ENCODE measurements at places on chromosomes 13 and 19.

GRCh38 chr19:55223291-55224037 is 5.1 kb downstream of the TMEM86B start:
- DNase-seq, result no peak

GRCh38 chr19:44260695-44261446 is 1.2 kb downstream of the ZNF233 start:
- no peak for DNase-seq

DNA sequence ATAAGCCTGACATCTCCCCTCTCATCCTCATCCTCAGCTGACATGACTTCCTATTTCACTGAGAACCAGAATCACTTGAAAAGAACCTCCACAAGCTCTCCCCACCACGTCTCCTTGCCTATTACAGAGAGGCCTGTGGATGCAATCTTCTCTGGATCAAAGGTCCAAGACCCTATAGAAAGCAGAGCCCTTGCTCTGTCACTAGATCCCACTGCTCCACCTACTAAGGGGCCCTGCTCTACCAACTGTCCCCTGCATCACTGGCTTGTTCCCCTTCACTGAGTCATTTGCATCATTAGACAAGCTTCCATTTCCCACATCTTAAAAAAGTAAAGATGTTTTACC is 40.8 kb downstream of the RCBTB2 start:
- DNase-seq, result no peak

- no peak for DNase-seq
These were observed 23.7 kb upstream of the SEMA6B start for GRCh38 chr19:4582980-4583842.

DNA sequence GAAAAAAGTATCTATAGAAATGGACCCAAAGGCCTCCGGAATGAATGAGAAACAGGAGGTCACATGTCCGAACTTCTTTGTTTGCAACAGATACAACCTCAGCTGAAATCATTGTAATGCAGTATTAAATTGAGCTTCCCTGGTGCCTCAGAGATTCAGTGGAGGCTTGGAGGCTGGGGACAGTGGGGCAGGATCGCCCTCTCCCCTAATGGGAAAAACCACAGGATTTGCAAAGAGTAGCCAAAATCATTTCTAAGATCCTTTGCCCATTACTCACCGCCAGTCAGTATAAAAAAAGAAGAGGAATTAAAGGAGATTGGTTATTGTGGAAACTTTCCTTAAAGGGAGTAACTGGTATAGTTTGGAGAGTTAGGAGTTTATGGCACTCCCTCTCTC is 30.4 kb upstream of the IRS2 start:
- no peak for DNase-seq

Measured in endothelial cell (in vitro differentiated cells).